Activated gamma-delta T cell (primary cell): ENCODE measurements at places on chromosomes 3 and 15.
A peak's percentile ranks its signal among the peaks of the same experiment; 100 is the strongest.

GRCh38 chr15:52726195-52726594 lies 47.0 kb upstream of the ATOSA start:
- DNase-seq = no peak

GRCh38 chr15:96551196-96551595 lies 220.7 kb downstream of the NR2F2 start:
- no peak for DNase-seq

- DNase-seq = no peak
Observed at GRCh38 chr15:23079766-23080165, 40.4 kb upstream of the TUBGCP5 start.

DNA sequence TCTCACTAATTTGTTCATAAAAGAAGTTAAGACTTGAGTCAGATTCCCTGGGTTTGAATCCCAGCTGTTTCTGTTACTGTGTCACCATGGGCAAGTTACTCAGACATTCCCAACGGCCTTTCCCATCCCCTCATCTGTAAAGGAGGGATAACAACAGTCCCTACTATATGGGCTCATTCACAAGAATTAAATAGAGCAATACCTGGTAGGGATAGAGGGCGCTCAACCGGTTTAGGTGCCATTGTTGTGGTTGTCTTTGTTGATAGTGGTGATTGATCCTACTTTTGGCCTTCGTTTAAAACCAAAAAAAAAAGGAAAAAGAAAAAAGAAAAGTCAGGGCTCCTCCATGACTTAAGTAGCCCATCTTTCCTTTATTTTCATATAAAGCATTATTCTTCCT lies 563.1 kb downstream of the GRM7 start:
- no peak for DNase-seq

GRCh38 chr15:65033659-65034269 lies 4.3 kb upstream of the MTFMT start:
- no peak for DNase-seq

GRCh38 chr3:39277893-39278615 lies 1.8 kb downstream of the CX3CR1 start:
- no peak for DNase-seq

- DNase-seq = no peak
Observed at GRCh38 chr3:71997066-71997653, 212.2 kb upstream of the PROK2 start.

DNA sequence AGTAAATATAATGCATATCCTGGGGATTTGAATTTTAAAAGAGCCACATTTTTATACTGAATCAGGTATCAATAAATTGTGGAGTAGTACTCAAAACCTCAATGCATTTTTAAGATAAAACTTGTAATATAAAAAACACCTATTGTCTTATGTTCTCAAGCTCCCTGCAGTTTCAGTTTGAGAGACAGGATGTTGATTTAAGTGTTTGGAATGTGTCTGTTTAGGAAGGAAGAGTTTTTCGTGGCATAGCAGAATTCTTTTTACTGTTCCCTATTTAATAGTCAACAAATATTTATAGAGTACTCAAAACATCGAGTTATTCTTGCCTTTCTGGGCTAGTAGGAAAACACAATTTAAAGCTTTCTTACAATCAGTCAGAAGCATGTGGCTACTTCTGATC lies 146.1 kb upstream of the BCHE start:
- DNase-seq = no peak

- no peak for DNase-seq
Observed at GRCh38 chr3:124995460-124995994, 60.3 kb downstream of the HEG1 start.

GRCh38 chr3:185049710-185050109 lies 103.2 kb downstream of the C3orf70 start:
- no peak for DNase-seq

DNA sequence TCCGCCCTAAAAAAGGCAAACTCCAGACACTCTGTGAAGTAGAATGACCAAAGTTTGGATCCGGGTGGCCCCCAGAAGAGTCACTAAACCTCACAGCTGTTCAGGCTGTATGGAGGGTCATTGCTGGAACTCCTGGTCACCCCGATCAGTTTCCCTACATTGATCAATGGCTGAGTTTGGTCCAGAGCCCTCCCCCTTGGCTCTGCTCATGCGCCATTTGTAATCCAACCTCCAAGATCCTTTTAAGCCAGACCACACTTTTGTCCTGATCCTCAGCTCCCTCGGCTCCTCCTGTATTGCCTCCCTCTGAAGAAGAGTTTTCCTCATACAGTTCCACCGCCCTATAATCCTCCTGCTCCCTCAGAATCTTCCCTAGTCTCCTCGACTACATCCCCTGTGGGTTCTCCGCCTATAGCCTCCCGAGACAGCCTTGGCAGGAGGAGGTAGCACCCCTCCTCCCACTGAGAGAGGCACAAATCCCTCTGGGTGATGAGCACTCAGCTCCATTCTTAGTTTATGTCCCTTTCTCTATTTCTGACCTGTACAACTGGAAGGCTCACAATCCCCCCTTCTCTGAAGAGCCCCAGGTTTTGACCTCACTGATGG lies 42.2 kb downstream of the ZBTB11 start:
- no peak for DNase-seq

DNA sequence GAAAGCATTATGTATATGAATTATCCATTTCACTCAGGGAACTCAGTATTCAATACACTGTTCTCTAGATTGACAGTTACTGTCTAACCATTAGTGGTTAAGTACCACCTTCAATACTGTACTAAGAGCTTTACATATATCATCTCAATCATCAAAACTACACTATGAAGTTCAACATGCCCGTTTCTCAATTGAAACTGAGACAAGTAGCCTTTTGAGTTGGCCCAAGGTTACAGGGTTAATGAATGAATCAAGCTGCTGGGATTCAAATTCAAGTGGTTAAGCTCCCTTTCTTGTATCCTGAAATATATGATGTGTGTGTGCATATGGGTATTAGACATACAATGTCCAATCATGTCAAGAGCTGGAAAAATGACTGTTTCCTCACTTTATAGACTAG lies 5.8 kb downstream of the TASOR start:
- no peak for DNase-seq

DNA sequence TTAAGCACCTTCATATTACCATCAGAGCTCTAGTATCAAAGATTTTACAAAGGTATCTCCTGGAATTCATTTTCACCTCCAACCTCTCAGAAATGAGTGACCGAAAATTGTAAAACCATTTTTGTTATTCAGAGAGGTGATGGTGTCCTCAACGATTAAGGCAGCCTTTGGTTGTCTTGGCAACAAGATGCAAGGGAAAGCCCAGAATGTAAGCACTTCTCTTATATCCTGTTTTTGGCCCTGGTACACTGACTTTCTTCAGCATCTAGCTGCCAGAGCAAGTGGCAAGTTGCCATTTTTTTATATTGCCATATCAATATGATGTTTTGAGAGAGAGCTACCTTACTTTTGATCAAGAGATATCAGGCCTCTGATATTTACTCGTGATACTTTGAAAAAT lies 384.9 kb upstream of the NECTIN3 start:
- no peak for DNase-seq

- DNase-seq = no peak
Observed at GRCh38 chr3:194212161-194212844, 76.4 kb downstream of the HES1 start.

DNA sequence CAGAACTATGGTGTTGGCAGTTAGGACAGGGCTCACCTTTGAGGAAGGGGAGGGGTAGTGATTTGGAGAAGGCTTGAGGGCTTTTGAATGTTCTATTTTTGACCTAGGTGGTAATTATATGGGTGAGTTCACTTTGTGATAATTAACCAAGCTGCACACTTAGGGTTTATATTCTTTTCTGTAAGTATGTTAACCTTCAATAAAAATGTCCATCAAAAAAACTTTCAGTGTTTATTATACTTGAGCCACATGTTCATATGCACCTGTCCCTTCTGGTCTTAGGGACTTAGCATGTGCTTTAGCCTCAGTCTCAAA lies 28.4 kb downstream of the PDE8A start:
- no peak for DNase-seq

DNA sequence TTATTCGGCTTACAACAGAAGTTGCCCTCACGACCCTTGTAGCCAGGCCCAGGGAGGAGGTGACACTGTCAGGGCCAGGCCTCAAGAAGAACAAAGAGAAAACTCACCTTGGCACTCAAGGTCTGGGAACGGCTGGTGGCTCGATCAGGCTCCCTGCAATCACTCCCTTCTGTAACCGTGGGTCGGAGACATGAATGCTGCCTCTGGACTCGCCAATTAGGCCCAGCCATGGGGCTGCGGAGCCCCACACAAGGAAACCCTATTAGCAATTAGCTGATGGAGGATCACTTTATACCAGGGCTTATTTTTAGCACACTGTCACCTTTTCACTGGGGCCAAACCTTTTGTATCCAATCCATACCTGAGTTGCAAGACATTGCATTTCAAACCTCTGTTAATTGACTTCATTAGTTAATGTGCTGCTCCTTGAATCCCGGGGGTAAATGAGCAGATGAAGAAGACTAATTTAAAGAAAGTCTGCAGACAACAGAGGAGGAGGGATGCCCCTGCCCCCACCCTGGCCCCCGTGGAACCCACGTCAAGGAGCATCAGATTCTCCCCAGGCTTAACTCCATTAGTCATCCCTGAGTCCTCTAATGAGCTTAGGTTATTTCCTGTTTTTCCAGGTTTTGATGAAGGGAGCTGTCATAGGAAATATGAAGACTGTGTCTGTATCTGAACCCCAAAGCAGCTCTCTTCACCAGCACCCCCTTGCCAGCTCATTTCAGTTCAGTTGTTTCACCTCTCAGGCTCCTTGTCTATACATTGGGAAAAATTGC lies 255.3 kb downstream of the RORA start:
- no peak for DNase-seq

GRCh38 chr3:52318186-52318816 lies 2.2 kb downstream of the DNAH1 start:
- no peak for DNase-seq

GRCh38 chr3:242602-243355 lies 46.2 kb downstream of the CHL1 start:
- DNase-seq = no peak

DNA sequence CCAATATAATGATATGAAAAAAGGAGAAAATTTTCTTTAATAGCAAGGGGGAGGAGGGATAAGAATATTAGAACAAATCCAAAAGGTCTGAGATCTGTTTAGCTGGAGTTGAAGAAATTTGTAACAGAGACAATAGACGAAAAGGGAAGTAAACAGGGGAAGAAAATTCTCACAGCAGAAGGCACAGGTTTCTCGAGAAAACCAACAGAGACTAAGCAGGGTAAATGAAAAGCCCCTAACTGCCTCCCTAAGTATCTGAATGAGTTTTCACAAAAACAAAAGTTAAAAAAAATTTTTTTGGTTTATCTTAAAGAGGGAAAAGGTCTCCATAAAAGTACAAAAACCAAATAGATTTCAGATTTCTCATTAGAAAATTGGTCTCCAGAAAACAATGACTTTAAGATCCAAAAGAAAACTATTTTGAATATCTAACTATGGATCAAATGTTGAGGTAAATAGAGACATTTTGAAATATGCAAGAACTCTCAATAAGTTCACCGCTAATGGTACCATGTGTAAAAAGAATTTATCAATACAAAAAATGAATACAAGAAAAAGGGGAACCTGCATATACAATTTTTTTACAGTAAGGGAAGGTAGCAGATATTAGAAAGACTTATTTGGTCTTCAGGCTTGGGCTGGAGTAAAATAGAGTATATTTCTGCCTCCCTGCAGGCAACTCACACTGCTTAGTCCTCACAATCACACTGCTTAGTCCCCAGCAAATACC lies 23.9 kb upstream of the NEK10 start:
- no peak for DNase-seq

- DNase-seq = no peak
Observed at GRCh38 chr15:31801152-31801551, 229.2 kb upstream of the CHRNA7 start.

DNA sequence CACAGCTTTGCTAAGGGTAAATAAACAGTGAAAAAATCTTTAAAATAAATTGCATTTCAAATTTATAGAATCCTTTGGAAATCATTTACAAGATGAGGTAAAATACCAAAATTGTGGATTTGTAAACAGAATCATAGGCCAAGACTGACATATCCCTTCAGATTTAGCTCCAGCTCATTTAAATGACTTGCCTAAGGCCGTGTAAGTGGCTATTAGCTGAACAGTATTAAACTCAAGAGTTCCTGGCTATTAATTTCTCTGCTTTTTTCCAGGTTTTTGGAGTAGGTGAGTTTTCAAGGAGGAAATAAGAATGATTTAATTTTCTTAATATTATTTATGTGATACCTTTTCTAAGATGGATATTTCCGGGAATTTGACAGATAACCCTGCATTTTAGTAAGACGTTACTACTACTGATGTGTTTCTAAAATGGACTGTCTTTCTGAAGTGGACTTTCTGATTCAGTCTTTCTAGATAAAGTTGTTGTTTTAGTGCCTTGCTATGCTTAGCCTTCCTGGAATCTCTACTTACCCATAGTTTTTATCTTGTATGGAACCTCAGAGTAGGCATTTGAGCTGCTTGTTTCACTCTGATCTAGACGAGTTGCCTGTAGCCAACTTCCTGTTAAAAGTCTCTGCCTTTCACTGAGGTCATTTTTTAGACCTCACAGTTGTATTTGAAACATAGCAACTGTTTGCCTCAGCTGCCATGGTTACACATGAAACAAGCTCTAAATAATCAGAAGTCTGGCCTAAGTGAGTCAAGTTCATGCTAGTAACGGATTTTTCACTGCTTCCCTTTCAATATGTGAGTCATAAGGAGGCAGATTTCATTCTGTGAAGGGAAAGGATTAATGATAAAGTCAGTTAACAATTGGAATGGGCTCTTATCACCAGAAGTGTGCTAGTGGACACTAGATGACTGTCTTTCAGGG lies 127.0 kb downstream of the KLHL25 start:
- no peak for DNase-seq

- peak; percentile 45 for DNase-seq
Observed at GRCh38 chr15:75347222-75348033, 589 bp downstream of the NEIL1 start.

- no peak for DNase-seq
Observed at GRCh38 chr3:21804330-21804729, 53.3 kb upstream of the ZNF385D start.

DNA sequence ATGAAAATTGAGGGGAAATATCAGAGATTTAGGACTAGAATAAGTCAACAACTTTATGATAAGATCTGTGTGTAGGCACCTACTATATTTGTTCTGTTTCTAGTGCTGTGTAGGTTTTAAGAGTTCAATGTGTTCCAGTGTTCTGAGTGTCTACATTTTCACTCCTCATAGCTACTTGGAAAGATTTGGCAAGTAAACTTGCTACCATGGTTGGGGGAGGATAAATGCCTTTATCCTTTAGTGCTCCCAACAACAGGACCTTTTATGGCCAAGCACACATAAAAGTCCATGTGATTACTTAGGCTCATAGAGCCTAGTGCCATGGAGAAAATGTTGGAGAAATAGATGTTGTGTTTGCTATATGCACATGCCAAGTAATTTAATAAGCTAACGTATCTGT lies 64.0 kb downstream of the LYSMD4 start:
- no peak for DNase-seq

- no peak for DNase-seq
Observed at GRCh38 chr3:172918165-172918564, 167.6 kb downstream of the ECT2 start.
